ENCODE measurements at places on chromosomes 2 and 18. TPM values are rescaled to one million over a fixed set of nuclear protein-coding genes. Genes with fewer than 3 reads are reported as not detected.
A peak's percentile ranks its signal among the peaks of the same experiment; 100 is the strongest.

DNA sequence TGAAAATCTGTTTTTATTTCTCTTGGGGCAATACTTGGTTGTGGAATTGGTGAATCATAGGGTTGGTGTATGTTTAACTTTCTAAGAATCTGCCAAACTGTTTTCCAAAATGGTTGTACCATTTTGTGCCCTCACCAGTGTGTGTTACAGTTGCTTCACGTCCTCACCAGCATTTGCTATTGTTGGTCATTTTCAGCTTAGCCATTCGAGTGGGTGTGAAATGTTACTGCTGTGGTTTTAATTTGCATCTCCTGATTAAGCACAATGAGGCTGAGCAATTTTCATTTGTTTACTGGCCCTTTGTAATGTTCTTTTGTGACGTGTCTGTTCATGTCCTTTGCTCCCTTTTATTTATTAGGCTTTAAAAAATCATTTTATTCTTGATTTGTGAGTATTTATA, 49.7 kb downstream of the FOSL2 start:
- H3K36me3 ChIP-seq: no peaks in the 10 kb centered on the region
- H3K4me3 ChIP-seq: no peak overlapping the region
- H3K27ac ChIP-seq: no peak overlapping the region

DNA sequence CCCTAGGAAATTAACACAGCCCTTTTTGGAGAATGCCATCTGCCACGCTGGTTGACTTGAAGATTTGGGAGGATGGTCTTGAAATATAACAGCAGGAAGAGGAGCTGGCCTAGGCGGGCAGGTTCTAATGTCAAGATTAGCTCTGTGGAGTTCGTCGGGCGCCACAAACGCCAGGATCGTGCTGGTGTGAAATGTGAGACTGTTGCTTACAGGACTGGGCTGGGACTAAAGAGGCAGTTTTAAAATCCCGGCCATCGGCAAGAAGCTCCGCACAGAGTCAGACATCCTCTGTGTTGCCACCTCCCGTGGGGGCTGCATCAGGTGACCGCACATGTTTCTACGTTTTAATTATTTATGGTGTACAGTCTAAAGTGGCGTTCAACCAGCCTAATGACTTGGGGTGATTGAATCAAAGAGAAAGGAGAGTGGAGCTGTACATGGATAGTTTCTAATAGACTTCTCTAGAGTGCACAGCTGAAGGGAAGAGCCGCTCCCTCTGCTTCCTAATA, 99.4 kb upstream of the BCL11A start:
- no peak overlapping the region for H3K4me3 ChIP-seq
- no peaks in the 10 kb centered on the region for H3K36me3 ChIP-seq
- peaks cover 92% of the 10 kb centered on the region for H3K27me3 ChIP-seq
- no peaks in the 10 kb centered on the region for H3K4me1 ChIP-seq

DNA sequence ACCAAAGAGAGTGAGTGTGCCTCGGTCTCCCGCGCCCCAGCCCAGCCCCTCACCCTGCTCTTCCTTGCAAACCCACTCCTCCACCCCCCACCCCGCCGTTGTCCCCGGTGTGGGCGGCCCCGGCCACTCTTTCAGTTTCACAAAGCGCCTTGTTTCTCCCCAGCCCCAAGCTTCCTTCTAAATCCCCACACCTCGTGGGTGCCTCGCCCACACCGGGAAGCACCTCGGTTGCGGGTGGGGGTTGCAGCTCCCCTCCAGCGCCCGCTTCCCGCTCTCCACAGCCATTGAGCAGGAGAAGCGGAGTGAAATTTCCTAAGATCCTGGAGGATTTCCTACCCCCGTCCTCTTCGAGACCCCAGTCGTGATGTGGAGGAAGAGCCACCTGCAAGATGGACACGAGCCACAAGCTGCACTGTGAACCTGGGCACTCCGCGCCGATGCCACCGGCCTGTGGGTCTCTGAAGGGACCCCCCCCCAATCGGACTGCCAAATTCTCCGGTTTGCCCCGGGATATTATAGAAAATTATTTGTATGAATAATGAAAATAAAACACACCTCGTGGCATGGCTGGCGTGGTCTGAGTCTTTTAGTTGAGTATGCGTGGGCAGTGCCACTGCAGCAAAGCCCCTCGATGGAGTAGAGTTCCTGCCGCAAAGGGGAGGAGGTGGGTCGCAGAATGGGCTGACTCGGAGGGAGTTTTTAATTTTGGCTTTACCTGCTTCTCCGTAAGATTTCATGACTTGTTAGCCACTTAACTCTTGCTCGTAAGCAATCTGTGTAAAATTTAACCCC, 848 bp downstream of the TMSB10 start:
- DNase-seq: no peak

GRCh38 chr2:26778507-26778906, 7.3 kb upstream of the CENPA start:
- peaks cover 2% of the 10 kb centered on the region for H3K36me3 ChIP-seq
- no peaks in the 10 kb centered on the region for H3K27me3 ChIP-seq
- no peak overlapping the region for H3K4me3 ChIP-seq
- DNase-seq: no peak
- no peaks in the 10 kb centered on the region for H3K4me1 ChIP-seq
- no peak overlapping the region for H3K27ac ChIP-seq

DNA sequence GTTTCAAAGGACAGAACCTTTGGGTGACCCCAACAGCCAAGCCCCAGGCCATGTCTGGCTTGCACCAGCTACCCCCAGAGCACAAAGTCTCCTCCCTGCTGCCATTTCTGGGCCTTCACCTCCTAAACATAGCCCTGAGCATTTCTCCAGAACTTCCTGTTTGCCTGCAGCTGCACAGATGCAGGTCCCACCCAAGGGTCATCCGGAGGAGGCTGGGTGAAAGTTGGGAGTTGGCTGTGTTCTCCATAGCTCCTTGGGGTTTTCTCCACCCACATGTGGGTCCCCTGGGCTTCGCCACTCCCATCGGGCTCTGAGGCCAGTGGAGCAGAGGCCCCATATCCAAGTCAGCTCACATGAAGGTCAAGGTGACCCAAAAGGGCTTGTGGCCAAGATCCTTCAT, 4.3 kb downstream of the TNP1 start:
- peaks cover 8% of the 10 kb centered on the region for H3K27me3 ChIP-seq
- no peak overlapping the region for H3K27ac ChIP-seq
- no peak overlapping the region for H3K4me3 ChIP-seq
- H3K36me3 ChIP-seq: no peaks in the 10 kb centered on the region
- H3K4me1 ChIP-seq: no peaks in the 10 kb centered on the region
- no peak for DNase-seq

DNA sequence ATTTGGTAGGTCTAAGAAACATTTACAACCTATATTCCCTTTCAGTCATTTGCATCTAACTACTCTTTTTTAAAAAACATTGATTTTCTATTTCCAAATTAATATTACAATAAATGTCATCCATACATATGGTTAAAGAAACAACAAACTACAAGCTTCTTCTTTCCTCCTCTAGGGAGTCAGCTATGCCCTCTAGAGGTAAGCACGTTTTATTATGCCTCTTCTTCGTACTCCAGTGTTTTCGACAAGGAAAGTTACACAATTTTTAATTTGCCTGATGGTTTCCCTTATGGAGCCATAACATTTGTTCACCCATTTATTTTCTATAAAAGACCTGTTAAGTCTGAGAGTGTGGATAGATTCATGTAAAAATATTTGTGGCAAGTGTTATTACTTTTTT, 183.4 kb upstream of the CDH7 start:
- H3K27me3 ChIP-seq: no peaks in the 10 kb centered on the region
- no peaks in the 10 kb centered on the region for H3K36me3 ChIP-seq
- H3K4me1 ChIP-seq: peaks cover 10% of the 10 kb centered on the region
- peak; percentile 64 for DNase-seq
- H3K4me3 ChIP-seq: no peak overlapping the region
- H3K27ac ChIP-seq: no peak overlapping the region

DNA sequence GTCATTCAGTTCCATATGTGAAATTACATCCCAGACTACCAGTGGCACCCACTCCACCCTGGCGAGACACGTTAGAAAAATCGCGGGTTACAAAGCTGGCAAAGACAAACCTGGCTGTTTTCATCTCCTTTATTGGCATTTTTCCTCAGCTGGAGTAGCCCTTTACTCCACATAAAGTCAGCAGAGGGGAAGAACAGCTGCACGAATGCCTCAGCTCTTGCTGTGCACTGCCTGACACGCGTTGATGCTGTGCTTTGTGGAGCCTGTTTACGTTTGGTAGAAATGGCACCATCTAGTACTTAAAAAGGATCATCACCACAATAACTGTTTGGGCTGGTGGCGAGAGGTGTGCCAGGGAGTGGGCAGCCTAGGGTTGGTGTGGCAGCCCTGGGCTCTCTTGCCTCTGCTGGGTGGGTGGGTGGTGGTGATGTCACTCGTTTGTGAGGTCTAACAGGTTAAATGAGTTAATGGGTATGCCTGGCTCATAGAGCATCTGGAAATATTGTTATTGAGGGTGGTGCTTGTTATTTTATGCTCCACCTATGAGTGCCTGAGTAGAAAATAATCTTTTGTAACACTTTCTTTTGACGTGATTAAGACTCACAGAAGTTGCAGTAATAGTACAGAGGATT, 16.4 kb downstream of the FARP2 start:
- peaks cover 17% of the 10 kb centered on the region for H3K36me3 ChIP-seq
- no peak overlapping the region for H3K27ac ChIP-seq
- no peaks in the 10 kb centered on the region for H3K27me3 ChIP-seq
- DNase-seq: no peak
- H3K4me1 ChIP-seq: peaks cover 32% of the 10 kb centered on the region
- no peak overlapping the region for H3K4me3 ChIP-seq

DNA sequence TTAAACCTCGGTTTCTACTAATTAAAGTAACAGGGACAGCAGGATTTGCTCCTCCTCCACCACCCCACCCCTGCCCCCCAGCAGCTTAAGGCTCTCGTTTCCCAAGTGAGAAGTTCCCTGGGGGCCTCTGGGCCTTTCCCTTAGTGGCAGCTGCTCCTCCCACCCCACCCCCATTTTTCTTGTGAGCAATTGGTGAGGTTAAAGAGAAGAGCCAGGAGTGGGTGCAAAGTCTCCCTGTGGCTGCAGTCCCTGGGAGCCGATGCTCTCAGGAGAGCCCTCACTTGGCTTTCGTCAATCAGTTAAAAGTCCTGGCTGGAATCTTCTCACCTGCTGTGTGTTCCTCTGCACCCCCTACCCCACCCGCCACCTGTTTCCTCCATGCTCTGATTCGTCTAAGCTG, 48.7 kb upstream of the AGAP1 start:
- no peaks in the 10 kb centered on the region for H3K36me3 ChIP-seq
- DNase-seq: no peak
- no peaks in the 10 kb centered on the region for H3K4me1 ChIP-seq
- no peak overlapping the region for H3K4me3 ChIP-seq
- no peak overlapping the region for H3K27ac ChIP-seq
- H3K27me3 ChIP-seq: no peaks in the 10 kb centered on the region

DNA sequence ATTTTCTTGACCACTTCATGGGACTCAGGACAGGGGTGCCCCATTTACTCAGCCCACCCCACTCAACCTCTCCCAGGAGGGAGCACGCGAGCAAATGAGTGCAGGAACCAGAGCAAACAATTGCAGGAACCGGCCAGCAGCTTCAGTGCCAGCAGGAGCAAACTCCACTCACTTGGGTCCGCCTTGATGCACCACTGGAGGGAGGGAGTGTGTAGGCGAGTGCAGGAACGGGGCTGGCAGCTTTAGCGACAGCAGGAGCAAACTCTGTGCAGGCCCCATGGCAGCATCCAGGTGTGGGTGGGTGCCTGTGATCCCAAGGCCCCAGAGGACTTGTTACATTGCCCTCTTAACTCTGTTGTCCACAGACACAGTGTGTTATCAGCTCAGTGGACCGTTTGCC, 1667.3 kb upstream of the CELF4 start:
- no peak overlapping the region for H3K27ac ChIP-seq
- H3K36me3 ChIP-seq: no peaks in the 10 kb centered on the region
- no peaks in the 10 kb centered on the region for H3K27me3 ChIP-seq
- H3K4me3 ChIP-seq: no peak overlapping the region
- no peak for DNase-seq
- H3K4me1 ChIP-seq: no peaks in the 10 kb centered on the region

The FBLN7 gene
- 2.2 TPM for total RNA-seq

The DCDC2C gene
- total RNA-seq: not detected

The ECEL1 gene
- not detected for total RNA-seq

Data from PC-3 (cell line).